ENCODE measurements at places on chromosomes 1 and 21.

GRCh38 chr1:13699936-13700520 lies at the start of gene PRDM2:
PRDM2 (plus strand) TSS chr1:13700188; CDS start chr1:13715606, 15,418 bp downstream.
- DNase-seq: no peak

- DNase-seq: no peak
Measured at GRCh38 chr1:6490181-6491080, 1.0 kb downstream of the PLEKHG5 start.

DNA sequence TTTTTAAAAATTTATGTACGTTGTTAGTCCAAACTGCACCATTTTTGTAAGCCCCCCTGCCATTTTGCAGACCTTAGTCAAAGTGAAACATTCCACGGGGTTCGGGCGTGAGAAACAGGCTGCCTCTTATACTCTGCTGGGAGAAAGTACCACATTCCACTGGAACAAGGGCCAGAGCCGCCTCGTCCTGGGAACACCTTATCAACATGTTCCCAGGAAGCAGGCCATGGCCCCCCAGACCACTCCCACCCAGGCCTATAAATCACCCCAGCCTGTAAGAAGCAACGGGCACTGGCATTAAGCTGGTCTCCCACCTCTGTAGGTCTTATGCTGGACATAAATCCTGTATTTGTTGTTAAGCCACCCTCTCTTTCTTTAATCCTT lies 854 bp upstream of the ZRANB2 start:
- DNase-seq: no peak

DNA sequence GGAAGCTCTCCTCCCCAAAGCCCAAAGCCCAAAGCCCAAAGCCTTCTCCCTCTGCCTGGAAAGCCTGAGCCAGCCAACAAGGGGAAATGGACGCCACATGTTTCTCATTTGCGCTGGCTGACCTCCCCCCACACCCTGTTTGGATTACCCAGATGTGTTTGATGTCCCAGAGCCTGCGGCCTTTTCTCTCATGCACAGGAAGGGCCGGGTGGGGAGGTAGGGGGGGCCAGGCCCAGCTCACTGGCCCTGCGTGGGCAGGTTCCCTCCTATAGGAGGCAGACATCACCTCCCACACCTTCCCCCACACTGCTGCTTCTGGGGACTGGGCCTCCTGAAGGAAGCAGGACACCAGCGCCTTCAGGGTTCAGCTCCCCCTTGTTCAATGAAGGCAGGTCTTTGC lies 116.3 kb downstream of the NAV1 start:
- DNase-seq: no peak

GRCh38 chr1:21848524-21849174 lies 36.6 kb downstream of the LDLRAD2 start:
- DNase-seq: no peak

GRCh38 chr1:8384577-8384976 lies 66.7 kb downstream of the SLC45A1 start:
- DNase-seq: no peak

- DNase-seq: no peak
Measured at GRCh38 chr1:234840253-234840652, 230.3 kb upstream of the IRF2BP2 start.

- DNase-seq: no peak
Measured at GRCh38 chr1:43878440-43878839, 55.2 kb upstream of the ARTN start.

DNA sequence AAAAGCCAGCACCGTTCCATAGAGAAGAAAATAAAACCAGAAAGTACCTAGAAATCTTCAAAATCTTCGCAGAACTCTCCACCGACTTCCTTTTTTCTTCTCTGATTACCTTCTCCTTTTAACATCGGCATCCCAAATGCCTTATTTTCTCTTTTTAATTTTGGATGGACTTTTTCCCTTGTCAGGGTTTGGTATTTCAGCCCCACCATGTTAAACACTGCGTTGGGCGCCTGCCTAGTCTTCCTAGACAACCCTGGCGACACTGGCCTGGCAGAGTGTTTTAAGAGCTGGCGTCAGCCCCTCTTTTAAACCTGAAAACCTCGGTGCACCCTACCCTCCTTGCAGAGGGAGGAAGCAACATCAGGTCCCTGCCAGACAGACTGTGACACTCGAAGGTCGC lies 66.0 kb upstream of the EFHD2 start:
- DNase-seq: no peak

DNA sequence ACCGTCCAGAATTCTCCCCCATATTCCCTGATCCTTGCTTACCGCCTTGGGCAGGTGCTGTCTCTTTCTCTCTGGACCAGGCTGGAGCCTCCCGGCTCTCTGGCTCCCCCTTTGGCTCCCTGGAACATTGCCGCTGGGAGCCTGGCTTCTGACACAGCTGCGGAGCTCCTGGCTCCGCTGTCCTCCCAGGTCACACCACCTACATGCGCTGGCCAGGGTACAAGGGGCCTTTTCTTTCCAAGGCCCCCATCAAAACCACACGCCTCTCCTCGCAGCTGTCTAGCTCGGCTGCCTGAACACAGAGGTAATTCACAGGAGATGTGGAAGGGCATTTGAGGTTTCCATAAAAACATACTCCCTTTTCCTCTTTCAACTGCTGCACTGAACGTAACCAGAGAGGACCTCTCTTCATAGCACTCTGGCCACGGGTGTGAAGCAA lies 7.5 kb upstream of the ZNF648 start:
- DNase-seq: no peak

GRCh38 chr1:90922202-90922601 lies 99.6 kb downstream of the ZNF644 start:
- DNase-seq: no peak

DNA sequence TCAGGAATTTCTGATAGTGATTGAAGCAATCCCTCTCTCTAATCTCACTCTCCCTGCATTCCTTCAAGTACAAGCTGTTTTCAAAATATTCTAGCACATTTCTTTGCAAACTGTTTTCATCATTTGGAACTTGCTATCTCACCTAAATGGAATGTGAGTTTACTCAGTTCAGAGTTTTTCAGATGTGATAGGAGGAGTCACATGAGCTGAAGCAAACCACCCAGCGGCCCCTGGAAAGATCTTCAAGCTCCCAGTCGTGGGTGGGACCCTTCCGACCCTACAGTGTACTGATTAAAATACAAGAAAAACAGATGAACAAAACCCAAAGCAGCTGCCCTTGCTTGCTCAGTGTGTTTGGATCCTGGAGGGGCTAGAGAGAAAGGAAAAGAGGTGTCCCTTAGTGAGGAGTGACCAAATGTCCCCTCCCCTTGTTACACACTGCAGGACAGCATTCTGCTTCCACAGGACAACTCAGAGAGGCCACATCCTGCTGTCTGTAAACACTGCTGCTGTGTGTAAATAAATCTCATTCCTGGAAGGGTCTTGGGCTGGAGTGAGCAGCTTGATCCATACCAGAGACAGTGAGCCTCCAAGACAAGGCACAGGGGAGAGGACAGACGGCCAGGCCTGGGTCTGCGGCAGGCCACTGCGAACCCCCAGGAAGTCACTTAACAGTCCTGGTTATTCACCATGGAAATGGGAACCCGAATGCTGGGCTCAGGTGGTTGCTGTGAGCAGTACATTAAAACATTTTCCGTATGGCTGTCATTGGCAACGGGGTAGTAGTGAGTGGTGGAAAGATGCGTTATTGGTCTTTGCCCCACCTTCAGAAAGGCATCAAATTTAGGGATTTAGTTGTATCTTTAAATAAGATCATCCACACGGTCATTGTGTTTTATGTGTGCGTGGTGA lies 229.2 kb downstream of the RHOU start:
- DNase-seq: no peak

DNA sequence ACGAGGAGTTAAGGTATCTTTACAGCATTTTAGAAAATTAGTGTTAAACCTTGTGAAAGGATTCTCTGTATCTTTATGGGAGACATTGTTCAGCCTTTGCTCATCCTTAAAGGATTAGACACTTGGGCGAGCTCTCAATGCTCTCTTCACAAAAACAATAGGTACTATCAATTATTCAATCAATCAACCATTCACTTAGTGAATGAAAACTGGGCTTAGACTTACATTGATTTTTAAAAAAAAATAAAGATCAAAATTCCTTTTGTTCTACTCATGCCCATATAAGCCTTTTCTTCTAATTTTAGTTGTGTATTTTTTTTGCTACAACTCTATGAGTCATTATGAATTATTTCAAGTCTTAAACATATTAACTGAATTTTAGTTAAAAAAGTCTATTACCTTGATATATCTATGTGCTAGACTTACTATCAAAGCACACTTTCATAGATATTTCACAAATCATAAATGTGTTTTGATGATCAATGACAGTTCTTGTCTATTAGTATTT lies 181.2 kb downstream of the DPYD start:
- DNase-seq: no peak

DNA sequence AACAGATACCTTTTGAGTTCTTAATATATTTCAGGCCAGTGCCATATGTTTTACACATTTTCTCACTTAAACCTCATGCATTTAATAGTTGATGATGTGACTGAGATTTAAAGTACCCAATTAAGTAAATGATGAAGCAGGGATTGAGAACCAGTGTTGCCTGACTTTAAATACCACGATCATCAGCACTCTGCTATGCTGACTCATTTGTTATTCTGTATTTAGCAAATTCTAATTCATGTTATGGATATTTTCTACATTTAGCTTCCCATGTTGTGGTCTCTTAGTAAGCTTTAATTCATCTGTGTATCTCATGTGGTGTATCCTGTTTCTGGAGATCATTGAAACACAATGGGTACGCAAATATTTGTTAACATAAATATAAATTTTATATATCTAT lies 363.0 kb downstream of the PTBP2 start:
- no peak for DNase-seq

DNA sequence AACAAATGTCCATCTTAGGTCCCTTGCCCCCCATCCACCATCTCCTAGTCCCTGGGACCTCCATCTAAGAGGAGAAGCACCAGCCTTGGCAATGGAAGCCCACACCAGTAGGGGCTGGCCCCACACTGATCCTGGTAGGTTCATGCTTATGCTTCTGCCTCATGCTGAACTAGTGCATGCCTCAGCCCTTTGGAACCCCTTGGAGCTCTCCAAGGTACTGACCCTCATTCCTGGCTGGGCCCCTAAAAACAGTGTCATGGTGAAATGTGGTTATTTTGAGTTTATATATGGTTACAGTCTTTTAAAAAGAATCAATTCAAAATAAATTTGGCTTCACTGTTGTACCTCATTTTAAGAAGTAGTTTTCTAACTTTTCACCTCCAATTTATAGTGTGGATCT lies 108.3 kb downstream of the HIVEP3 start:
- no peak for DNase-seq

DNA sequence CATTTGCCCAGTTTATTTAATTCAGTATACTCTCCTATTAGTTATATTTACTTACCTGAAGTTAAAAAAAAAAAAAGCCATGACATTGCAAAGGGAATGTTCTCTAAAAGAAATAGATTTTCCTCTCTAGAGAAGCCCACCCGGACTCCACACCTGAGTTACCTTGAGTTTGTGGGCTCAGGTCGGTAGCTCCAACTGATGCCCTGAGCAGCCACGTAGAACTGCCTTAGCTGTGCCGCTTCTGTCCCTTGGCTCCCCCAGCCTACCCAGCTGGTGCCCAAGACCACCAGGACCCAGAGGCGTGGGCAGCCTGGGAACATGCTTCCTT lies 250 bp downstream of the F5 start:
- DNase-seq: no peak

GRCh38 chr1:205739348-205740160 lies 10.4 kb downstream of the NUCKS1 start:
- no peak for DNase-seq

- no peak for DNase-seq
Measured at GRCh38 chr1:198879711-198880306, 241.0 kb downstream of the PTPRC start.

DNA sequence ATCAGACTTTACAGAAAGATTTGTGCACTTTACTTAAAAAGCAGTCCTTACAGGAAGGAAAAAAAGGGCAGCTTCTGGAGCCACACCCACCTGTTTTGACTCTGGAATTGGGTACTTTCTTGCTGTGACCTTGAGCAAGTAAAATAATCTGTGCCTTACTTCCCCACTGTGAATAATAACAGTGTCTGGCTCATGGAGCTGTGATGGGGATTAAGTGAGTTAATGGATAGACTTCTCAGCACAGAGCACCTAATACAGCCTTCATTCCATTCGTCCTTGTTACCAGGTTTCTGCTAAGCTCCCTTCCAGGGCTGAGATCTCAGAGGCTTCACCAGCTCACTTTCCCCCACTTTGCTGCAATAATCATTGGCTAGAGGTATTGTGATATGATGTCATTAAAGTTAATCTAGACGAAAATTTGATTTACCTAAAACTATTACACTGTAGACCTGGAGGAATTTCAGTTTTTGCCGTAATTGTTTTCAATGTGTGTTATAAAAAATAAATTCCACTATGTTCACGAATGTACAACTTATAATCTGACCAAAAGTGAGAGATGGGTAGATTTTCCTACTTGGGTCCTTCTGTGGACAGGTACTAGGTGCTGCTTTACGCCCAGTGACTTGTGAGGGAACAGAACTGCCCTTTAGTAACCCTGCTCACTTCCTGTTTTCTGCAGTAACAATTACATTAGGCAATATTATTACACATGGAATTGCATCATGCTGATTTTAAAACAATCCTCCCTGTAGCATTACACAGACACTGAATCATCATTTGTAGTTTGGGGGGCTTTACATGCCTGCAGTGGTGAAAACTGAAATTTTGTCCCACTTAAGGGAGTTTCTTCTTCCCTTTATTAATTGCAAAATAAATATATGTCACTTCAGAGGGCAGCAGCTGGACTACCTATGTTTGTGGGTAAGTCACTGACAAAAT lies 19.7 kb upstream of the ABCG1 start:
- DNase-seq: no peak

GRCh38 chr1:64861611-64862010 lies 104.7 kb downstream of the JAK1 start:
- no peak for DNase-seq

DNA sequence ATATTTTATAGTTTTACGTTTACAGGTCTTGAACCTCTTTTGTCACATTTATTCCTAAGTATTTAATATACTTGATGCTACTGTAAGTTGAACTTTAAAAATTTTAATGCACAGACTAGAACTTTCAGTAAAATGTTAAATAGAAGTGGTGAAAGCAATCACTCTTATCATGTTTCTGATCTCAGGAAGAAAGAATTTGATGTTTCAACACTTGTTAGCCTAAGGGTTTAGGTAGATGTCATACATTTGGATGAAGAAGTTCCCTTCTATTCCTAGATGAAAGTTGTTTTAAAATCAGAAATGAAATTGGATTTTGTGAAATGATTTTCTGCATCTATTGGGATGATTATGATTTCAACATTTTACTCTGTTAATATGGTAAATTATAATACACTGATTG lies 63.6 kb upstream of the TTLL7 start:
- DNase-seq: no peak

- DNase-seq: no peak
Measured at GRCh38 chr1:1118011-1118875, 2.4 kb upstream of the C1orf159 start.

DNA sequence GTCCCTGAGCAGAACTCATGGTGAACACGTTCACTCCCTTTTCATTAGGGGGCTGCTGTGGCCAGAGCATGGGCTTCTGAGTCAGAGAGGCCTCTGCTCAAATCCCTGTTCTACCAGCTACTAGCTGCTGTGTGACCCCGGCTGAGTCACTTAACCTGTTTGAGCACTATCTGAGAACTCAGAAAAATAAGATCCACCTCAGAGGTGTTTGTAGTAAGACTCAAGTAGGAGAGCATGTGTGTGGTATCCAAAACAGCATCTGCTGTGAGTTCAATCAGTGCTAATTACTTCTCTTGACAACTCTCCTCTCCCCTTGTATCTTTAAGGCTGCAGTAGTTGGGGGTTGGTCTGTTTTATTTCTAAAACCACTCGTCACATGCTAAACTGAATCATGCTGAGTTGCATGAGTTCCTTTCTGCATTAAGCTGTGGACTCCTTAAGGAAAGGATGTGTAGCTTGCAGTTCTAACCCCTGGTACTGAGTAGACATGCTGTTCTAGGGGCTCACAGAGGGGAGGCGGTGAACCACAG lies 39.7 kb upstream of the JUN start:
- DNase-seq: no peak
